Activated naive CD8-positive, alpha-beta T cell treated with anti-CD3 and anti-CD28 coated beads, Interleukin-2, amount 10 ng/mL, durations not matched to agents 7 days and 5 days (primary cell): ENCODE measurements at places on chromosomes 5 and 9.

DNA sequence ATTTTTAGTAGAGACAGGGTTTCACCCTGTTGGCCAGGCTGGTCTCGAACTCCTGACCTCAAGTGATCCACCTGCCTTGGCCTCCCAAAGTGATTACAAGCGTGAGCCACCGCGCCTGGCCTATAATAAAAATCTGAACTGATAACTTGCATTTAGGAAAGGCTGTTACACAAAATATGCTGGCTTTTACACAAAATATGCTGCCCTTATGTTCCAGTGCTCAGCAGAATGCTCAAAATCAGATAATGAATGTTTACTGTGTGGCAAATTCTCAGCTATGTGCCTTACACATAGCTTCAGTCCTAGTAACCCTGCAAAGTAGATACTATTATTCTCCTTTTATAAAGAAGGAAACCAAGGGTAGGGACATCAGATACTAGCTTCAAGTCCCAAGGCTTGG is 141.3 kb upstream of the MSX2 start:
- H3K27me3 ChIP-seq, result peaks cover 2% of the 10 kb centered on the region
- H3K4me1 ChIP-seq, result no peaks in the 10 kb centered on the region
- no peak overlapping the region for H3K4me3 ChIP-seq
- H3K27ac ChIP-seq, result no peak overlapping the region
- DNase-seq, result no peak
- no peaks in the 10 kb centered on the region for H3K36me3 ChIP-seq

GRCh38 chr9:138053996-138054752 is 176.6 kb downstream of the CACNA1B start:
- peak; percentile 23 for DNase-seq
- no peak overlapping the region for H3K27ac ChIP-seq
- H3K4me1 ChIP-seq, result no peaks in the 10 kb centered on the region
- no peaks in the 10 kb centered on the region for H3K36me3 ChIP-seq

- H3K36me3 ChIP-seq, result no peaks in the 10 kb centered on the region
- DNase-seq, result no peak
- H3K27ac ChIP-seq, result no peak overlapping the region
- peak overlapping the region; percentile 2 for H3K4me3 ChIP-seq
- no peaks in the 10 kb centered on the region for H3K4me1 ChIP-seq
- H3K27me3 ChIP-seq, result peaks cover 10% of the 10 kb centered on the region
Observed at GRCh38 chr9:13568841-13569601, 289.5 kb upstream of the MPDZ start.

- H3K27ac ChIP-seq, result no peak overlapping the region
- H3K36me3 ChIP-seq, result no peaks in the 10 kb centered on the region
- DNase-seq, result no peak
- no peak overlapping the region for H3K4me3 ChIP-seq
- no peaks in the 10 kb centered on the region for H3K27me3 ChIP-seq
- H3K4me1 ChIP-seq, result no peaks in the 10 kb centered on the region
Observed at GRCh38 chr5:93281980-93282772, 298.8 kb downstream of the NR2F1-AS1 start.

DNA sequence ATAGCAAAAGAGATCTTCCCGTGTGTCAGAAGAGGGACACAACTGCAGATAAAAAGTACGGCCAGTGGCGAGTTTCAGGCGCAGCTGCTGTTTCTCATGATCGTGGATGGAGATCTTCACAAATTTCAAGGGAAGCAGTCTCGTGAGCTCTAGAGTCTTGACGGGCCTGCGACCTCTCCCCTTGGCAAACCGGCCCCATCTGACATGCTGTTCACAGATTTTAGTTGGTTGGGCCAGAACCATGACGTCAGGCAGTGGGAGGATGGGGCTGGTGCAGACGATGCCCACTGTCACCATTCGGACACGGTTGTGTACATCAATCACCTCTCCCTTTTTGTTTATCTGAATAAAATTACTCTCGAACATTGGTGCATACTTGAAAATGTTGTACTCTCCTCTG is 396 bp downstream of the GARIN3 start:
- H3K36me3 ChIP-seq, result peaks cover 11% of the 10 kb centered on the region
- no peak for DNase-seq
- no peak overlapping the region for H3K27ac ChIP-seq
- no peaks in the 10 kb centered on the region for H3K27me3 ChIP-seq

GRCh38 chr9:4620881-4621555 is 41.1 kb upstream of the PLPP6 start:
- H3K27ac ChIP-seq, result no peak overlapping the region
- peaks cover 13% of the 10 kb centered on the region for H3K4me1 ChIP-seq

GRCh38 chr5:572398-573019 is 39.6 kb upstream of the CEP72 start:
- H3K4me1 ChIP-seq, result no peaks in the 10 kb centered on the region
- no peak overlapping the region for H3K4me3 ChIP-seq
- H3K27ac ChIP-seq, result no peak overlapping the region
- H3K36me3 ChIP-seq, result no peaks in the 10 kb centered on the region
- peaks cover 19% of the 10 kb centered on the region for H3K27me3 ChIP-seq

DNA sequence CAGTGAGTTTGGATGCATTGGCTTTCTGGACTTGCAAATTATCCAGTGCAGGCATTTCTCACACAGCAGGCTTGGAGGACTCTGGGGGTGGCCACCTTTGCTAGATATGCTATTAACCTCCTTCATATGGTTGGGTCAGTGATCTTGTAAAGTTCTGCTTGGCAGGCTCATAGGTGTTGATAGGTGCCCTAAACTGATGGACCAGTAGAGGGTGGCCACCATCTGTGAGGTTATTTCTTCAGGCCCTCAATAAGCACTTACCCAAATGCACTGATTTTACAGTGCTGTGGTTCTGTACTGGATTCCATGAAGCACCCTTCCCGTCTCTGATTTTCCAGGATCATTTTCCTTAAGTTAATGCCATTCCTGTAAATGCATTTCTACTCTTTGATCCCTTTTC is 216.3 kb downstream of the COMMD10 start:
- DNase-seq, result no peak

- H3K27ac ChIP-seq, result no peak overlapping the region
- DNase-seq, result no peak
- H3K36me3 ChIP-seq, result peaks cover 13% of the 10 kb centered on the region
Observed at GRCh38 chr5:41794471-41794870, 75.8 kb downstream of the OXCT1 start.

GRCh38 chr9:70557661-70558369 is 143.4 kb upstream of the KLF9 start:
- H3K27me3 ChIP-seq, result no peaks in the 10 kb centered on the region
- no peak overlapping the region for H3K27ac ChIP-seq
- no peak overlapping the region for H3K4me3 ChIP-seq
- H3K36me3 ChIP-seq, result peaks cover 4% of the 10 kb centered on the region
- no peak for DNase-seq
- H3K4me1 ChIP-seq, result peaks cover 22% of the 10 kb centered on the region

- no peaks in the 10 kb centered on the region for H3K36me3 ChIP-seq
- no peak overlapping the region for H3K4me3 ChIP-seq
- no peaks in the 10 kb centered on the region for H3K4me1 ChIP-seq
- no peak overlapping the region for H3K27ac ChIP-seq
Observed at GRCh38 chr5:16844952-16845351, 91.1 kb downstream of the MYO10 start.

DNA sequence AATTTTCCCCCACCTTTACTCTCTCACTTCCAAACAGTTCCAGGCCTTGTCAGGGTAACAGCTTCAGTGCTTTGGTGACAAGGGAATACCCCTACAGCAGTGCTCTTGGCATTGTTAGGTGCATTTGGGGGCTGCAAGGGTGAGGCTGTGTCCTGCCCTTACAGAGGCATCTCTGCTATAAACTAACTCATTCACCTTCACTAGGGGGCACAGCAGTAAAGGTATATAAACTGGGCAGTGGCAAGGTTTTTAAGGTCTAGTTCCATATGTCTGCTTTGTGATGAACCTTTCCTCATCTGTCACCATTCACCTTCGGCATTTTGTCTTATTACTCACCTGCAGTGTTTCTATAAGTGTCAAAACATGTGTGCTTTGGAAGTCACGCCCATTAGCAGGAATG is 79.1 kb upstream of the GPR151 start:
- H3K4me1 ChIP-seq, result no peaks in the 10 kb centered on the region
- H3K27me3 ChIP-seq, result no peaks in the 10 kb centered on the region
- DNase-seq, result no peak
- H3K27ac ChIP-seq, result no peak overlapping the region

DNA sequence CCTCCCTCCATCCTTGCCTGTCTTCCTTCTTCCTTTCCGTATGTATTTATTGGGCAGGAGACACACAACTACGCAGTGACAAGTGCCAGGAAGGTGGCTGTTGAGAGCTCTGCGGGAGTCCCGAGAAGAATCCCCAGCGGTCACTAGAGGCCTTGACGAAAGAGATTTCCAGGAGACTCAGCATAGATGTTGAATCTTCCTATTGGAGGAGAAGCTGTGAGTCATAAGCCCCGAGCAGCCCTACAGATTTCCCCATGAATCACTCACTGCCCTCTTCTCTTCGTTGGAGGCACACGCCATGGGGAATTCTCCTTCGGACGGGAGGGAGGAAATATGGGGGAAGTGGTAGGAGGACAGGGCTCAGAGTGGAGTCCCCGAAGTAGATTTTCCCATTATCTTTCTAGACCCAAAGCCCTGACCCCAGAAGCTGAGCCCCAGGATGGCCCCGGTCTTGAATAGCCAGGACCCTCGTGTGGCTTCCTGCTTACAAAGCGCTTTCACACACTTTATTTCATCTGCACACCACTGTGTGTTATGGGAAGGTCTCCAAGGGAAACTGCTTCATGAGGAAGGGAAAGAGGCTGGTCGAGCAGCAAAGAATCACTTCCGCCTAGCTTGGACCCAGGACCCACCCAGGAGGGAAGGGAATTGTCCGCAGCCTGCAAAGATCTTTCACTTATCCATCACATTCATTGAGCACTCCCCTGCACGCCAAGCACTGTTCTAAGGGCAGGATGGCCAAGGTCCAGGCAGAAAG is 12.7 kb downstream of the DUSP1 start:
- H3K4me1 ChIP-seq, result no peaks in the 10 kb centered on the region
- H3K36me3 ChIP-seq, result no peaks in the 10 kb centered on the region
- peaks cover 17% of the 10 kb centered on the region for H3K27me3 ChIP-seq
- no peak overlapping the region for H3K27ac ChIP-seq
- H3K4me3 ChIP-seq, result no peak overlapping the region
- no peak for DNase-seq

GRCh38 chr5:157516006-157516405 is 56.0 kb downstream of the NIPAL4 start:
- H3K36me3 ChIP-seq, result peaks cover 40% of the 10 kb centered on the region
- no peak for DNase-seq
- H3K4me1 ChIP-seq, result peaks cover 21% of the 10 kb centered on the region

GRCh38 chr5:61919920-61920319 is 386.1 kb upstream of the KIF2A start:
- H3K4me3 ChIP-seq, result no peak overlapping the region
- peaks cover 6% of the 10 kb centered on the region for H3K27me3 ChIP-seq
- no peak overlapping the region for H3K27ac ChIP-seq
- H3K4me1 ChIP-seq, result no peaks in the 10 kb centered on the region
- DNase-seq, result no peak
